ENCODE measurements at places on chromosomes 7 and 10.
A peak's percentile ranks its signal among the peaks of the same experiment; 100 is the strongest.

GRCh38 chr7:94621120-94621519 lies 34.8 kb downstream of the SGCE start:
- DNase-seq, result no peak

- peak; percentile 7 for DNase-seq
Observed at GRCh38 chr10:73493781-73494180, 2.0 kb downstream of the PPP3CB start.

- DNase-seq, result no peak
Observed at GRCh38 chr10:132319853-132320653, 11.9 kb upstream of the LRRC27 start.

DNA sequence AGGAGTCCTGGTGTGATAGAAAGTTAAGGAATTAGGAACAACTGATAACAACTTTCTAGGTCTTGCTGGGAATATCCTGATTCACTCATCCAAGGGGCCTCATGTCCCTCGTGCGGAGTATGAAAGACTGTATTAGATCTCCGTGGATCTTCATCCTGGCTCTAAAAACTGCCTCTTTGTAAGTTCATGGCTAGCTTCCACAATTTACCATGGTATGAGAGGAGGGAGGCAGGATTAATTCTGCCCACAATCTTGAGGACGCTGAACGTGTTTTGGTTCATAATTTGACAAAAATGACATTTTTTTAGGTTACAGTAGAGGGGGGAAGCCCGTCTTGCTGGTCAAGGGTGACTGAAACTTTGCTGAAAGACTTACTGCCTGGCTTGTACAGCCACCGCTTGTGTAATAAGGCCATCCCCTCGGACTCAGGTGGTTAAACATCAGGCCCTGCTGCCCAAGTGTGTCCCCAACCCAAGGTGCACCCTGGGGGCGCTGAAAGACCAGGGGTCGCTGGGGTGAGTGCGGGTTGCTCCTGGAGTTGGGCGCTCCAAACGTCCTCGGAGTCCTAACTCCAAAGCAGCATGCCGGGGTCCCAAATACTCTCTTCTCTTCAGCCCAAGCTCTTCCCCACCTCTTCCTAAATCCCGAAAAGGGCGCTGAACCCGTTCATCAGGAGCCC lies 733 bp downstream of the HIBADH start:
- no peak for DNase-seq

DNA sequence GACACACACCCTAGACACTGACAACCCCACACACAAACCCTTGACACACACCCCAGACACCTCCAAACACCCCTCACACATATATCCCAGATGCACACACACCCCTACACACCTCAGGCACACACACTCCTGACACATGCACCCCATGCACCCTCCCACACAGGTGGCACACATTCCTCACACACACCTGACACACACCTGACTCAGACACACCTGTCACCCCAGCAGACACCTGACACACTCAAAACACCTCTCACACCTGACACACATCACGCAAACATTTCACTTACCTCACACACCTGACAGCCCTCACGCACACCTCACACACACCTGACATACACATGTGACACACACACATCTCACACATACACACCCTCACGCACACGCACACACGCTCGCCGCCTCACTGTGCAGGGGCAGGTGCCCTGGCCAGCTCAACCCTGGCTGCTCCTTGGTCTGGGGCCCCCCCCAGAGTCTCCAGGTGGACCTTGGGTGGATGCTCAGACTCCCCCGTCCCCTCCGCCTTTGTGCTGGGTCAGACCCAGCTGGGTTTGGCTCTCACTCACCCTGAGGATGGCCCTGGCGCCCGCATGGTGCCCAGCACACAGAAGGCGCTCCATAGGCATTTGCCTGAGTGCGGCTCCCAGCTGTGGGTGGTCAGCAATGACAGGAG lies 3.1 kb upstream of the CALY start:
- DNase-seq, result no peak

DNA sequence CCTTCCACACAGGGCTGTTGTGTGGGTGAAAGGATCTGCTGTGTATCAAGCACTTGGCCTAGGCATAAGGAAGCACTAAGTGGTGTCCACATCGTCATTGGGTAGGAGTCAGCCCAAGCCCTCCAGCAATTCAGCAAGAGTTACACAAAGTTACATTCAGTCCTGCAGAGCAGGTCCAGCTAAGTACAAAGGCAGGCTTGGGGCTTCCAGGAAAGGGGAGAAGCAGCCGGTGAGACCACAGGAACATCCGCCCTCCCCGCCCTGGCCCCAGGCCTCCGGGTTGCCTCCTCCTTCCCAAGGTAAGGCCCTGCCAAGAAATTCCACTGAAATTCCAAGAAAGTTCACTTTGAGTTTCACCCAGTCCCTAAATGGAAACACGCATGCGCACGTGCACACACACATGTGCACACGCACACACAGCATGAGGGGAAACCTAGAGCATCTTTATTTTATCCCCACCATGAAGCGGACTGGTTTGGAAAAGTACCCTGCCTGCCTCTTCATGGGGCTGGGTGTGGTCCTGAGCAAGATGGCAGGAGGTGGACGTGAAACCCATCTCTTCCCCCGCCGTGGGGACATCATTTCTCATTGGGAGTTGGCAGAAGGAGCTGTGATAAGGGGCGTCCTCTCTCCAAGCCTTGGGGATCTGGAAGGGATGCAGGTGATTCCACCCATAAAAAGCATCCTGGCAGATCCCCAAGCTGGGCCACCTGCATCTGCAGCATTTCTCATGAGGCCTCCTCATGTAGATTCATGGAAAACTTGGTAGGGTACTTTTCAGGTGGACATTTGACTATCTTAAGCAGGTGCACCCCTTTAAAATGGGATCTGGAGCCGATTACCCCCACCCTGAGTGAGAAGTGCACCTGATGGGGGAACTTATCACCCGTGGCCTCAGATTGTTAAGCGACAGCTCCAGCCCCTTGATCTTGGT lies 69.1 kb upstream of the NANOS1 start:
- DNase-seq, result no peak

GRCh38 chr7:95859429-95859828 lies 87.1 kb downstream of the DYNC1I1 start:
- no peak for DNase-seq

DNA sequence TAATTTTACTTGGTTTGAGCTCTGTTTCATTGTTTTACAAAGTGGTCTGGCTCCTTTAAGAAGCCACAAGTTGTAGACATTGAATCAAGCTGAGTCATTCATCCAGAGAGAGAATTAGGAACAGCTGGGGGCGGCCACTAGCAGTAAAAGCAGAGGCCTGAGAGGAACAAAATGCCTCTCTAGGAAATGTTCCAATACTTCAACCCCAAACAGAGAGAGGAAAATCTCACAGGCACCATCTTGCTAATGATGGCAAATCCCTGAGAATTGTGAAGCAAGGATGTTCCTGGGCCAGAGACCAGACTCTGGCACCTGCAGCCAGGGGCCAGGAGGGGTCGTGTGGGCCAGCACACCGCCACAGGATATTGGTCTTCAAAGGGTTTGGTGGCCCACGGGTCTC lies 26.5 kb upstream of the TRIL start:
- peak; percentile 60 for DNase-seq

GRCh38 chr10:48613016-48613415 lies 8.1 kb upstream of the ARHGAP22 start:
- no peak for DNase-seq

GRCh38 chr10:23980094-23980493 lies 228.8 kb upstream of the KIAA1217 start:
- DNase-seq, result peak; percentile 70

DNA sequence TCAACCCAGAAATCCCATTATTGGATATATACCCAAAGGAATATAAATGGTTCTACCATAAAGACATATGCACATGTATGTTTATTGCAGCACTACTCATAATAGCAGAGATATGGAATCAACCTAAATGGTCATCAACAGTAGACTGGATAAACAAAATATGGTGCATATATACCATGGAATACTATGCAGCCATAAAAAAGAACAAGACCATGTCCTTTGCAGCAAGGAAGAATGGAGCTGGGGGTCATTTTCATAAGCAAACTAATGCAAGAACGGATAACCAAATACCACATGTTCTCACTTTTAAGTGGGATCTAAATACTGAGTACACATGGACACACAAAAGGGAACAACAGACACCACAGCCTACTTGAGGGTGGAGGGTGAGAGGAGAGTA lies 2.2 kb upstream of the AFAP1L2 start:
- no peak for DNase-seq

DNA sequence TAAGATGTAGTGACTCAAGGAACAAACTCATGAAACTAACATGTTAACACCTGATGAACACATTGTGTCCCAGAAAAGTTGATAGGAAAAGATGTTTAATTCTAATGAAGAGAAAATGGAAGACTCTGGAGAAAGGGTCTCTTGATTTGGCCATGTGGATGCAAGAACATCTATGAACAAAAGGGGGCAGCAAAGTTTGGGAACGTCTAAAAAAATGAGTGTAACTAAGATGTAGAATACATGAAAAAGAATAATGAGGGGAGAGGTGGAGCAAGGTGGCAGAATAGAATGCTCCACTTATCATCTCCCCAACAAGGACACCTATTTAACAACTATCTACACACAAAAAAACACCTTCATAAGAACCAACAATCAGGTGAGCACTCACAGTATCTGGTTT lies 805.1 kb downstream of the TNS3 start:
- DNase-seq, result no peak

DNA sequence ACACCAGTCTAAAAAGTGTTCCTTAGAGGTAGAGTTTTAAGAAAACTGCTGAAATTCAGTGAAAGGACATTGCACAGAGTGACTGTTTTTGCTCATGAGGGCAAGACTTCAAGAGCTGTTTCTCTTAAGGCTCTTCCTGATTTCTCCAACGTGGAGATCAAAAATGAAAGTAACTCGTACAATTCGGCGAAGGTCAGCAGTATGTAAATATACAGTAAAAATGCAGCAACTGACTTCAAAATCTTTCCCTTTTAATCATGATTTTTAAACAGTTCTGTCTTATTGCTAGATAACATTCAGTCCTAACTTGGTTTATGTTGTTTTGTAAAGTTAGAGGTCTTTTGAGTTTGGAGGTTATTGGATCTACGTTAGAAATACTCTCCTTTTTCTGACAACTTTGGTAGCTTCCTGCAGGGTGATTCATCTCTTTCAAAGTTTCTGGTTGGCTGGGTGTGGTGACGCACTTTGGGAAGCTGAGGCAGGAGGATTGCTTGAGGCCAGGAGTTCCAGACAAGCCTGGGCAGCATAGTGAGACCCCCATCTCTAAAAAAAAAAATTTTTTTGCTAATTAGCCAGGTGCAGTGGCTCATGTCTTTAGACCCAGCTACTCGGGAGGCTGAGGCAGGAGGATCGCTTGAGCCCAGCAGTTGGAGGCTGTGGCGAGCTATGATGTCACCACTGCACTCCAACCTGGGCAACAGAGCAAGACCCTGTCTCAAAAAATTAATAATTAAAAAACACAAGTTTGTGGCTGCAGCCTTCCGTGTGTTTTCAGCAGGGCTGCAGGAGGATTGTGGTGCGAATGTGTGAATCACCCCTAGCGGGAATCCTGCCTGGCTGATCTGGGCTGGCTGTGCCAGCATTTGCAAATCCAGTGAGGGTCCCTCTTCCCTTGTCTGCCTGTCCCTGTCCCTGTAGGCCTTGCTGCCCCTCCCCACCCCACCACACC lies 29.2 kb upstream of the AP5Z1 start:
- no peak for DNase-seq

DNA sequence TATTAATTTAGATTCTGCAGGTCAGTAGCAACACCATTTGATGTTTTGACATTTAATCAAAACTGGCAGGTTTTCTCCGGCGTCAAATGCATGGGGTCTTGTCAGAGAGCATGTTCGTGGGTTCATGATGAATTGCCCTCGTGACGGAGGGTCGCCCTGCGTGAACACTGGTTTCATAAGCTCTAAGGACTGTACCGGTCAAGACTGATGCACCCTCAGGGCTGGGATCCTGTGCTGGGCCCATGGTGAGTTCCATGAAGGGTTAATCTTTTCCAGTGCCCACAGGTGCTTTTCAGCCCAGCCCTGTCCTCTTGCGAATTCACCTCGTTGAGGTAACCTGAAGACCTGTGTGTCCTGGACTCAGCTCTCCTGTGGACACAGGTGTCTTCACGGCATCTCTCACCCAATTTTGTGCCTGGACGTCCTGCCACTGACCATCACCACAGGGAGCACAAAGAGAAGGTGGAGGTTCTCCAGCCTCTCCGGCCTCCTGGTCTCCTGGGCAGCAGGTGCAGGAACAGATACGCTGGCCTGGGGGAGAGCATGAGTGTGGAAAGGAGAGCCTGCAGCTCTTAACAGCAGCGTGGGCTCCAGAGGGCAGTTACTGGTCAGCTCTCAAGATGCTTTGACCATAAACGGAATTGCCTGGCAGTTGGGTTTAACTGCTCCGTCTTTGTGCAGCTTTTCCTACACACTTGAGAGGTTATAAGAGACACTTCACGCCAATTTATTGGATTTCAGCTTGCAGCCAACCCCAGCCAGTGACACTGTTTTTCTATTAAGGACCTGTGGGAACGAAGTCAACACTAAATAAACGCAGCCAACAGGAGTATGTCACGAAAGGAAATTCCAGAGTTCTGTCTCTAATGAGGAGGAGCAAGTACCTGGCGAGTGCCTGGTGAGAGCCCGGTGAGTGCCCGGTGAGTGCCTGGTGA lies 37.4 kb upstream of the CFAP46 start:
- DNase-seq, result no peak

DNA sequence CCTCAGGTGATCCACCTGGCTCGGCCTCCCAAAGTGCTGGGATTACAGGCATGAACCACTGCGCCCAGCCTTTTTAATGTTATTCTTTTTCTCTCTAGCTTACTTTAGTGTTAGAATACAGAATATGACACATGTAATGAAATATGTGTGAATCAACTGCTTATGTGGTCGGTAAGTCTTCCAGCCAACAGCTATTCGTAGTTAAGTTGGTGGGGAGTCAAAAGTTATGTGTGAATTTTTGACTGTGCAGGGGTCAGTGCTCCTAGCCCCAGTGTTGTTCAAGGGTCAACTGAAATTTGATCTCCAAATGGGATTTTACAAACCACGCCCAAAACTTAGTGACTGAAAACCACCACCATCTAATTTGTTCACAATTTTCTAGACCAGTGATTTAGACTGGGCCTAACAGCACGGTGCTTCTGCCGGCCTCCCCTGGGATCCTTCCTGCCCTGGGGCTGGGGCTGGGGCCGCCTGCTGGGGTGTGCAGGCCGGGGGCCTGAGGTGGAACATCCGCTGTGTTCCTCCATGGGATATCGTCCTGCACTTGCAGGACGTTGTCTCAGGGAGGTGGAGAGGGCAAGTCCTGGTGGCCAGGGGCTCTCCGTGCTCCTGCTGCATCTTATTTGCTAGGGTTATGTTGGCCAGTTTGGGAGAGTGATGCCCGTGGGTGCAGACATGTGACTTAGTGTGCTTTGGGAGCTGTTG lies 24.5 kb upstream of the GRB10 start:
- no peak for DNase-seq

DNA sequence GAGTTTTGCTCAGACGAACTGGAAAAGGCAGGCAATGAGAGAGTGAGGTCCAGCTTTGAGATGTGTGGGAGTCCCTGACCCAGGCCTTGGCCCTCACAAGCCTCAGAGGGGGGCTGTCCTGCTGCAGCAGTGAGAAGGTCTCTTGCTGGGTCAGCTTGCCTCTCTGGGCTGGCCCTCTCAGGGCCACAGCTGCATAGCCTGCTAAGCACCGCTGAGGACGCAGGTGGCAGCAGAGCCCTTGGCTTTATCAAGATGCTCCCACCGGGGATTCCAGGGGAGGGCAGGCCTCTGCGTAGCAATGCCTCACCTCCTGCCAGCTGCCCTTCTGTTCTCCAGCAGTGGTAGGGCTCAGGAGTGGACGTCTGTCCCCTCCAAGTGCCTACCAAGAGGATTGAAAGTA lies 128.7 kb downstream of the COBL start:
- peak; percentile 80 for DNase-seq

GRCh38 chr7:130156140-130156539 lies 49.1 kb downstream of the TMEM209 start:
- DNase-seq, result no peak

- DNase-seq, result peak; percentile 53
Observed at GRCh38 chr7:25949736-25950487, 202.1 kb upstream of the NFE2L3 start.

Measured in eye (tissue), 1 donor.